Activated naive CD8-positive, alpha-beta T cell treated with anti-CD3 and anti-CD28 coated beads for 36 hours (primary cell): ENCODE measurements at places on chromosomes 7 and 10. TPM values are rescaled to one million over a fixed set of nuclear protein-coding genes. Genes with fewer than 3 reads are reported as not detected.
A peak's percentile ranks its signal among the peaks of the same experiment; 100 is the strongest.

ARHGEF35 gene
- total RNA-seq: 6.8 TPM

MYPN gene
- total RNA-seq: not detected

LIPK gene
- not detected for total RNA-seq

MYOZ1 gene
- not detected for total RNA-seq

CPN1 gene
- not detected for total RNA-seq

SFRP5 gene
- total RNA-seq: 0.27 TPM

- H3K27me3 ChIP-seq: no peaks in the 10 kb centered on the region
- peaks cover 16% of the 10 kb centered on the region for H3K36me3 ChIP-seq
- peaks cover 45% of the 10 kb centered on the region for H3K4me1 ChIP-seq
- no peak for DNase-seq
- peak within 1 kb of the TSS; percentile 90 for H3K4me3 ChIP-seq
Observed at GRCh38 chr7:45000093-45001032, at the start of gene CCM2. Gene CCM2, plus strand, starts transcription at chr7:45000201. Its CDS starts 133 bp downstream, at chr7:45000334.

DNA sequence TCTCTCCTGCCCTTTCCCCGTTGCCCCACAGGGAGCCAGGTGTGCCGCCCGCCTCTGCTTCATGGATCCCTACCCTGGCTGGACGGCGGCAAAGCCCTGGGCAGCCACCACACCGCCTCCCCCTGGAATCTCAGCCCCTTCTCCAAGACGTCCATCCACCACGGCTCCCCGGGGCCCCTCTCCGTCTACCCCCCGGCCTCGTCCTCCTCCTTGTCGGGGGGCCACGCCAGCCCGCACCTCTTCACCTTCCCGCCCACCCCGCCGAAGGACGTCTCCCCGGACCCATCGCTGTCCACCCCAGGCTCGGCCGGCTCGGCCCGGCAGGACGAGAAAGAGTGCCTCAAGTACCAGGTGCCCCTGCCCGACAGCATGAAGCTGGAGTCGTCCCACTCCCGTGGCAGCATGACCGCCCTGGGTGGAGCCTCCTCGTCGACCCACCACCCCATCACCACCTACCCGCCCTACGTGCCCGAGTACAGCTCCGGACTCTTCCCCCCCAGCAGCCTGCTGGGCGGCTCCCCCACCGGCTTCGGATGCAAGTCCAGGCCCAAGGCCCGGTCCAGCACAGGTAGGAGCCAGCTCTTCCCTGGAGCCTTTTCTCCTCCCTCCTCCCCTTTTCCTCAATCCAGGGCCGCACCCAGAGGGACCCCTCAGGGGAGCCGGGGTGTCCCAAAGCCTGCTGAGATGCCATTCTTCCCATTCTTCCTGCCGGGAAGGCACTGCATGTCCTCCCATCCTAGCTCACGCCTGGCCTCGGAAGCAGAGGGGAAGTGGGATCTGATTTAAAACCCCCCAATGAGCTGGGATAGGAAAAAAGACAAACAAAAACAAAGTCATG is 4.0 kb downstream of the GATA3 start:
- no peak for DNase-seq
- peaks cover 19% of the 10 kb centered on the region for H3K36me3 ChIP-seq
- peaks cover 74% of the 10 kb centered on the region for H3K4me1 ChIP-seq
- H3K27me3 ChIP-seq: peaks cover 4% of the 10 kb centered on the region
- H3K4me3 ChIP-seq: no peak overlapping the region

- H3K4me1 ChIP-seq: peaks cover 21% of the 10 kb centered on the region
- DNase-seq: no peak
- no peaks in the 10 kb centered on the region for H3K27me3 ChIP-seq
- H3K4me3 ChIP-seq: no peak overlapping the region
- H3K27ac ChIP-seq: no peak overlapping the region
Observed at GRCh38 chr7:30630986-30631385, 36.3 kb downstream of the GARS1 start.

DNA sequence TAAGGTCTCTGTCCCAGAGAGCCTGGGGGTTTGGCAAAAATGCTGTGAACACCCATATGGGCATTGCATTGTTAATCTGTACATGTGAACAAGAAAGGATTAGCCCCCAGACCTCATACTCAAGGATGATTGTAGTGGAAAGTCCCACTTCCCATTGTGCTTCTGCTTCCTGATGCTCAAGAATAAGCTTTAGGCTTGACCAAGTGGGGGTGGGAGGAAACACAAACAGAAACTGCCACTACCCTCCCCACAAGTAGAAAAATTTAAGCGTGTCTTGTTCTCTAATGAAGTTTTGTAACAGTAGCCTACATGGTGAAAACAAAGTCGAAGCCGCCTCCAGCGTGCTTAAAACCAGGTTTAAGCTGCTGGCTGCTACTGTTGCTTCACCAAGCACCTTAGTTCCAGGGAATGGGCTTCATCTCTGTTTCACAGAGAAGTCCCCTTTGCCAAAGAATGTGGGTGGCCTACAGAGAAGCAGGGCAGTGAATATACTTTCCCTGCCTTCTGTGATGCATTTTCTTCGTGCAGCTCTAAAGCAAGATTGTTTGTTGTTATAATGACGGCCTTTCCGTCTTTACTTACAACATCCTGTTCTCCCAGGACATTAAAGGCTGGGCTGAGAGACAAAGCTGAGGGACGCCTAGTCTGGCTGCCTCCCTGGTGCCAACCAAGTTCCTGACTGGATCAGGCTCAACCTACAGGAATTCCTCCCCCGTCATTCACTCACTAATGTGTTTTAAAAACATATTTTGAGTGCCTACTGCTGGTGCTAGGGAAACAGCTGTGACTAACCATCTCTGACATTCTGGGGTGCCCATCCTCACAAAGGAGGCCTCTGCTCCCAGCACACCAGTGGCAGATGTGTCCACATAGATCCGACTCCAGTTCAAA is 32.1 kb upstream of the CCSER2 start:
- no peak overlapping the region for H3K27ac ChIP-seq
- no peaks in the 10 kb centered on the region for H3K36me3 ChIP-seq
- H3K4me3 ChIP-seq: no peak overlapping the region
- H3K27me3 ChIP-seq: peaks cover 3% of the 10 kb centered on the region

- H3K27ac ChIP-seq: no peak overlapping the region
- no peak for DNase-seq
- peaks cover 4% of the 10 kb centered on the region for H3K36me3 ChIP-seq
Observed at GRCh38 chr7:106779877-106780276, 85.2 kb upstream of the PIK3CG start.

GRCh38 chr7:135662123-135662372 is 266 bp upstream of the STMP1 start:
- peaks cover 34% of the 10 kb centered on the region for H3K4me1 ChIP-seq
- DNase-seq: no peak
- H3K27me3 ChIP-seq: peaks cover 3% of the 10 kb centered on the region
- H3K36me3 ChIP-seq: peaks cover 19% of the 10 kb centered on the region
- peak overlapping the region; percentile 100 for H3K4me3 ChIP-seq

GRCh38 chr10:73788864-73789658 is 3.7 kb downstream of the ZSWIM8 start:
- no peak overlapping the region for H3K4me3 ChIP-seq
- H3K27me3 ChIP-seq: no peaks in the 10 kb centered on the region
- DNase-seq: no peak
- H3K36me3 ChIP-seq: peaks cover 8% of the 10 kb centered on the region
- no peak overlapping the region for H3K27ac ChIP-seq

- peaks cover 6% of the 10 kb centered on the region for H3K4me1 ChIP-seq
- no peak for DNase-seq
- no peak overlapping the region for H3K4me3 ChIP-seq
- no peak overlapping the region for H3K27ac ChIP-seq
- H3K27me3 ChIP-seq: peaks cover 97% of the 10 kb centered on the region
Observed at GRCh38 chr7:35261041-35261440, 7.1 kb upstream of the TBX20 start.

DNA sequence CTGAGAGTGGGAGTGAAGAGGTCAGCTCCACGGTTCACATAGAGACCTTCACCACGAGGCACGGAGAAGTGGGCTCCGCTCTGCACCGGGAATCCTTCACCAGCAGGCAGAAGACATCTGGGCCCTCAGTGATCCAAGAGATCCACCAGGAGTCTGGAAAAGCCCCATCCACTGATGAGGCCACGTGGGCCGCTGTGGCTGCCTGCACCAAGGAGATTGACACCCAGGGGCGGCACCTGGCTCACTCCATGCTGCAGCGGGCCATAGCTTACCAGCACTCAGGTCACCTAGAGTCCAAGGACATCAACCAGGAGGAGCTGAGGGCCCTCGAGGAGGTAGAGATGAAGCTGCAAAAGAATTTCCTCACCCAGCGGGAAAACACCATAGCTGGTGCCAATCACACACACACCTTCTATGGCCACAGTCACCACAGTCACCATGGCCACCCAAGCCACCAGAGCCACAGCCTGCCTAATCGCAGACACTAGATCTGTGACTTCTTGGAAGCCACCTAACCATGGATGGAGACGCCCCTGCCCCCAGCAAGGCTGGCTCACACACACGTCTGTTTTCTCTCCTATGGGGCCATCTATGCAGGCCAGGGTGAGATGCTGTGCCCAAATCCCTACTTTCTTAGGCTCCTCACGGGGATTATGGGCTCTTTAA is 694 bp downstream of the C10orf62 start:
- H3K27ac ChIP-seq: no peak overlapping the region
- DNase-seq: no peak
- H3K4me3 ChIP-seq: no peak overlapping the region
- H3K27me3 ChIP-seq: no peaks in the 10 kb centered on the region

- H3K4me1 ChIP-seq: no peaks in the 10 kb centered on the region
- DNase-seq: no peak
- no peak overlapping the region for H3K4me3 ChIP-seq
- no peak overlapping the region for H3K27ac ChIP-seq
- H3K36me3 ChIP-seq: no peaks in the 10 kb centered on the region
Observed at GRCh38 chr7:3682028-3682710, 381.1 kb downstream of the SDK1 start.

GRCh38 chr7:21184942-21185652 is 242.8 kb upstream of the SP4 start:
- DNase-seq: no peak
- H3K4me1 ChIP-seq: no peaks in the 10 kb centered on the region
- H3K36me3 ChIP-seq: no peaks in the 10 kb centered on the region
- H3K27ac ChIP-seq: no peak overlapping the region
